ENCODE measurements at places on chromosomes 1 and 21. TPM values are rescaled to one million over a fixed set of nuclear protein-coding genes. Genes with fewer than 3 reads are reported as not detected.

DNA sequence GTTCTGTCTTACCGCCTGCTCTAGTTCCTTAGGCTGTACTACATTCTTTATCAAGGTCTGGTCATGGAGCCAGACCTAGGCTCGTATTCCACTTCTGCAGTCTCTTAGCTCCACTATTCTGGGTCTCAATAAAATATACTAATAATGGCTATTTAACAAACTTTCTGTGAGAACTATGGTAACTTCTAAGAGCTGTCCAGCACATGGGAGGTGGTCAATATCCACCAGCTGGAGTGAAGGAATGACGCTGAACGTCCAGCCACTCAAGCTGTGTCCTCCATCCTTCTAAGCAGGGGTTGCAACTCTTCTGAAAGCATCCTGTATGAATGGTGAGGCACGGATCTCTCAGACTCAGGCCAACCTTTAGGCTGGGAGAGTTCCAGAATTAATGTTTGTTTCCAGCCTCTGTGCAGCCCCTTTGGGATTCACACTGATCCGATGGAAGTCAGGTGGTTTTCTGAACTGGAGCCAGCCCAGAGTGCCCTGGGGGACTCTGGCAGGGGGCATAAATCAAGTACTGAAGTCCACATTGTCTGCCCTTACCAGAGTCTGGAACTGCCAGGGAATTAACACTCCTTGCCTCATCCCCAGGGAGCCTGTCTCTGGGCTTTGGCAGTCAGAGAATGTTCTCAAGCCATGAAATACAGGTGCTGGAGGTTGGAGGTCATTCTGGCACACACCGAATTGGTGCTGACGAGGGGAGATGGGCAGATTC lies 57.4 kb downstream of the BRINP2 start:
- H3K27me3 ChIP-seq: no peaks in the 10 kb centered on the region
- no peak for DNase-seq
- H3K36me3 ChIP-seq: no peaks in the 10 kb centered on the region
- no peak overlapping the region for H3K4me3 ChIP-seq
- H3K4me1 ChIP-seq: no peaks in the 10 kb centered on the region
- H3K27ac ChIP-seq: no peak overlapping the region

- H3K4me3 ChIP-seq: no peak overlapping the region
- no peak overlapping the region for H3K27ac ChIP-seq
- H3K27me3 ChIP-seq: no peaks in the 10 kb centered on the region
- no peaks in the 10 kb centered on the region for H3K4me1 ChIP-seq
- no peaks in the 10 kb centered on the region for H3K36me3 ChIP-seq
Observed at GRCh38 chr1:53631622-53632310, 107.2 kb downstream of the GLIS1 start.

DNA sequence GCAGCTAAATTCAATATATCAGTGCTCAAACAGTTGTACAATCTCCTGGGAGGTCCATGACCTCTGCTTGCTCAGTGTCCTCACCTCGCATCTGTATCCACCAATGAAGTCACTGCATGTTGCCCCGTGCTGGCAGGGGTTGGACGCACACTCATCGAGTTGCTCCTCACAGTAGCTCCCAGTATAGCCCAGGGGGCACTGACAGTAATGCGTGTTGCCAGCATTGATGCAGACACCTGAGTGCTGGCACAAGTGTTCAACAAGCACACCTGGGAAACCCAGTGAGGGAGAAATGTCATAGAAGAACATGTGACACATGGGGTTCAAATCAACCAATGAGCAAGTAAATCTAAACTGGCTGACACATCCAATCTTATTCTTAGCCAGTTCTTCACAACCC lies 40.9 kb upstream of the ADAM30 start:
- no peak for DNase-seq
- no peaks in the 10 kb centered on the region for H3K4me1 ChIP-seq
- no peaks in the 10 kb centered on the region for H3K27me3 ChIP-seq
- H3K4me3 ChIP-seq: no peak overlapping the region
- H3K27ac ChIP-seq: no peak overlapping the region

DNA sequence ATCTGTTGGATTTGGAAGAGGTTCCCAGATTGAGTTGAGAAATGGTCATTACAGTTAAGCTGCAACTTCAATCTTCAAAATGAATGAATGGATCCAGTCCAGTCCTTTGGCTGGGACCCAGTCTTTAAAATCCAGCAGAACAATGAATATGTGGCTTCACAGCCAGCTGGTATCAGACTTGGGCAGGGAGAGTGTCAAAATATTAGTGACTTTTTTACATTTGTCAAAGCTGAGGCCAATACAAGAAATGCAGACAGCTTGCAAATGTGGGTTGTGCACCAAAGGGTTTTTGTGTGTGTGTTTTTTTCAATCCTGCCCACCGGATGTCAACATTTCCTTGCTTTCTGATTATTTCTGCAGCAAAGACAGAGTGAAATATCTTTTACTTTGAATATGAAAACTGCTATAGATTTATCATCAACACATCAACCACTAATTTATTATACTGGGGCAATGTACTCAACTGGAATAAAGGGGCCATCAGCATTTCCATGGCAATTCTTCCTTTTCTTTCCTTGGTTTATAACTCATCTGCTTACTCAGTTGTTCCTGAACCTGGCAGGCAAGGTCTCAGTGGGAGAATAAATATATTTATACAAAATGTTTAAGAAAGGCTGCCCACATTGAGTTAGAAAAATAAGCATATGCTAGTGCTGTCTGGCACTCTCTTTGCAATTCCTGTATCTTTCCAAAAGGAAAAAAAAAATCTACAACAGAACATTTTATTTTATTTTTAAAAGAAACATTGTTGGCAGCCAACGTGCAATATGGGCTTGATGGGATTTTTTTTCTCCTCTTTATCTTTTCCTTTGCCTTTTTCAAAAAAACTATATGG lies 491.6 kb upstream of the C1orf87 start:
- H3K4me3 ChIP-seq: no peak overlapping the region
- DNase-seq: no peak
- H3K27me3 ChIP-seq: no peaks in the 10 kb centered on the region
- no peaks in the 10 kb centered on the region for H3K4me1 ChIP-seq
- H3K36me3 ChIP-seq: no peaks in the 10 kb centered on the region

GRCh38 chr1:145961425-145962156 lies 2.8 kb downstream of the ANKRD34A start:
- DNase-seq: no peak
- no peaks in the 10 kb centered on the region for H3K27me3 ChIP-seq
- no peaks in the 10 kb centered on the region for H3K36me3 ChIP-seq
- H3K27ac ChIP-seq: peak overlapping the region; percentile 95

DNA sequence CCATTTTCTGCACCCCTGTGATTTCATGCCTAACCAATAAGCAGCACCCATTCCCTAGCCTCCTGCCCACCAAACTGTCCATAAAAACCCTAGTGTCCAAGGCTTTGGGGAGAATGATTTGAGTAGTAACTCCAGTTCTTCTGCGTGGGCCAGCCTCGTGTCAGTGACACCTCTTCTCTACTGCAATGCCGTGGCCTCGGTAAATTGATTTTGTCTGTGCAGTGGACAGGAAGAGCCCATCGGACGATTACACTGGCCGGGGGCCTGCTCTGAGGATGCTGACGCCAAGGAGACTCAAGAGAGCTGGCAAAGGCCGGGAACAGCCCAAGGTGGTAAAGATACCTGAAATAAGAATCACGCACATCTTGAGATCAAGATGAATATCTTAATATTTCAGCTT lies 29.3 kb downstream of the RSPH1 start:
- no peak overlapping the region for H3K4me3 ChIP-seq
- no peak overlapping the region for H3K27ac ChIP-seq
- H3K27me3 ChIP-seq: no peaks in the 10 kb centered on the region
- H3K4me1 ChIP-seq: peaks cover 26% of the 10 kb centered on the region
- DNase-seq: no peak

DNA sequence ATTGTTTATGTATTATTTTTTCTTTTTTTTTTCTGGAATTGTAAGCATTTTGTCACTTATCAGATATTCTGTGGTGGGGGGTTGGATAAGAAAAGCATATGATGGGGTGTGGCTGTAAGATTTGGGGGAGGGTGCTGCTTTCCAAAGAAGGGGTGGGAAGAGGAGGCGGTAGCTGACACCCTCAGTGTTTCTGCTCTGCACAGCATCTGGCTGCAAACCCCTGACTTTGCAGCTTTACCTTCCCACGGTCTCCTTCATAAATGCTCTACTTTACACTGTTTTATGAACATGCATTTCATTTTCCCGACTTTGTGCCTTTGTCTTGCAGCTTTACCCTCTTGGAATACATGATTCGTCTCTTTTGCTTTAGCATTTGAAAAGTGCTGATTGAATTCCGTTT lies 7.6 kb downstream of the FMN2 start:
- no peak overlapping the region for H3K4me3 ChIP-seq
- no peaks in the 10 kb centered on the region for H3K36me3 ChIP-seq
- no peak overlapping the region for H3K27ac ChIP-seq
- no peaks in the 10 kb centered on the region for H3K27me3 ChIP-seq
- no peaks in the 10 kb centered on the region for H3K4me1 ChIP-seq

MXRA8 gene
- total RNA-seq: 136 TPM

DNA sequence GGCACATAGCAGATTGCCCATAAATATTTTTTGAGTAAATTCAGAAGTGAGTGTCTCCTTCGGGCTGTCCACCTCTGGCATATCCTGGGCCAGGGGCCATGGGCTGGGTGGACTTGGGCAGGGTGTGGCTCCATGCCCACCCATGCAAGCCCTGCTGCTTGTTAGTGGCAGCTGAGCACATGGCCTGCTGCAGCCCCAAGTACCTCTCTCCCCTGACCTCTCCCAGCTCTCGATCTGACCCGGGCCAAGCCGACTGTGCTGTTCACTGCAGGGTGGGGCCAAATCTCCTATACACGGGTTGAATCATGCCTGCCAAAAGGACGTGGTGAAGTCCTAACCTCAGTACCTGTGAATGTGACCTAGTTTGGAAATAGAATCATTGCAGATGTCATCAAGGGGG lies 132.5 kb upstream of the C1orf174 start:
- no peaks in the 10 kb centered on the region for H3K36me3 ChIP-seq
- no peak overlapping the region for H3K4me3 ChIP-seq
- H3K27me3 ChIP-seq: no peaks in the 10 kb centered on the region
- no peak overlapping the region for H3K27ac ChIP-seq
- DNase-seq: no peak

GRCh38 chr1:14345946-14346550 lies 252.4 kb upstream of the KAZN start:
- no peaks in the 10 kb centered on the region for H3K27me3 ChIP-seq
- no peak overlapping the region for H3K27ac ChIP-seq
- DNase-seq: no peak
- H3K4me1 ChIP-seq: no peaks in the 10 kb centered on the region
- no peak overlapping the region for H3K4me3 ChIP-seq

DNA sequence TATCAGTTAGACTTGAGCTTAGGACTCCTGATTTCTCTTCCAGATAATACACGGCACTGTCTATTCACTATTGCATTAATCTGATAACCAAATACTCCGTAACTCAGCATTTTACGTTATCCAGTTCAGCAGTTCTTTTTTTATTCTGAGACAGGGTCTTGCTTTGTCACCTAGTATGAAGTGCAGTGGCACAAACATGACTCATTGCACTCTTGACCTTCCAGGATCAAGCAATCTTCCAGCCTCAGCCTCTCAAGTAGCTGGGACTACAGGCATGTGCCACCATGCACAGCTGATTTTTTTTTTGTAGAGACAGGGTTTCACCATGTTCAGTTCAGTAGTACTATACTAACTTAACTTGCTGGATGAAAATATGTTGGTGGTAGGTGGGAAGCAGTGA lies 156.4 kb downstream of the PATJ start:
- no peak for DNase-seq
- H3K27me3 ChIP-seq: no peaks in the 10 kb centered on the region
- H3K36me3 ChIP-seq: no peaks in the 10 kb centered on the region
- no peak overlapping the region for H3K4me3 ChIP-seq

DNA sequence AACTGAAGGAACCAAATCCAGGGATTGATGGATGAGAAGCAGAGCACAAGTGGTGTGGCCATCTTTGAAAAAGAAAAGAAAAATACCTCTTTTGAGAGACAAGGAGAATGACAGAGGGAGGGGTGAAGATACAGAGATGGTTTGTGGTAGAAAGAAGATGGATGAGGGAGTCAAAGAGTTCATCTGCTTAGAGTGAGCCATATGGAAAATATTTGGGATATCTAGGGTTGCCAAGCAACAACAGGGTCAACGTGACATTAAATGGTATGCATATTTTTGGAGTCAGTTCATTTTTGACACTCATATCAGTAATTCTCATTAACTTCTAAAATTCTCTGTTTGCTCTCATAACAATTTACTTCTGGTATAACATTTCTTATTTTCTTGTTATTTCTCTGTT lies 50.7 kb downstream of the MACF1 start:
- H3K4me1 ChIP-seq: peaks cover 49% of the 10 kb centered on the region
- no peak overlapping the region for H3K4me3 ChIP-seq
- H3K36me3 ChIP-seq: peaks cover 29% of the 10 kb centered on the region
- peak overlapping the region; percentile 15 for H3K27ac ChIP-seq
- no peaks in the 10 kb centered on the region for H3K27me3 ChIP-seq

DNA sequence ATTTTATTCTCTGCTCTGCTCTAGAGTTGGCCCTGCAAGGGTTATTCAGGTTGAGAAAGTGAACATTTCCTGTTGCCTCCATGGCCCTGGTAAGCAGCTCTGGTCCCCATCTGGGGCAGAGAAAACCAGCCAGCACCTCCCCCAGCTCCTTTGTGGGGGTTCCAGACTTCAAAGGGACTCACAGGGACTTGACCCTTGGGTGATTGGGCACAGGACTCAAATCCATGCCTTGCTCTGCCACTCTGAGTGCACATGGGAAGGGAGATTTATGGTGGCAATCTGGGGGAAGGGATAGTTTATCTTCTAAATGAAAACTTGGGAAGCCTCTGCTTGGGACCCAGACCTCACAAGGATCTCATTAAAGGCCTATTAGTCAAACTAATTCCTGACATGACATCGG lies 212.8 kb downstream of the FOXD2 start:
- peaks cover 9% of the 10 kb centered on the region for H3K4me1 ChIP-seq
- H3K36me3 ChIP-seq: no peaks in the 10 kb centered on the region
- H3K27me3 ChIP-seq: no peaks in the 10 kb centered on the region

DNA sequence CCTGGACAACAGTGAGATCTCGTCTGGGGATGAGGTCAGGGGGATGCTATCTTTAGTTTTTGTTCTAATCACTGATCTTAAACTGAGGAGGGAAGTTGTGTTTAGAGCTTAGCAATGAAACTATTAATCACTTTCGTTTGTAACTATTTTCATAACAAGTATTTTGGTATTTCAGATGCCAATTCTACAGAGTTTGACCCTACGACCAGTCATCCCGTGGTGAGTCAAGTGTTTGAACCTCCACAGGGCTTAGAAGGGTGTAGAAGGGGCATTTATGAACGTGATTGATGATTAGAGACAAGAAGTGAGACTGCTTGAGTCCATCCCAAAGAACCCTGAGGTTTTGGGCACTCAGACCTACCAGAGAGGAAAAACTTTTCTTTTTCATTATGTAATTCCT lies 15.6 kb downstream of the SLFNL1 start:
- no peak overlapping the region for H3K4me3 ChIP-seq
- no peak for DNase-seq
- no peak overlapping the region for H3K27ac ChIP-seq
- peaks cover 10% of the 10 kb centered on the region for H3K4me1 ChIP-seq
- no peaks in the 10 kb centered on the region for H3K27me3 ChIP-seq

GRCh38 chr1:101017448-101017847 lies 8.1 kb downstream of the DPH5 start:
- DNase-seq: no peak
- H3K4me3 ChIP-seq: no peak overlapping the region
- H3K27ac ChIP-seq: no peak overlapping the region
- no peaks in the 10 kb centered on the region for H3K4me1 ChIP-seq
- peaks cover 4% of the 10 kb centered on the region for H3K36me3 ChIP-seq
